Cortex of kidney (tissue), 1 donor: ENCODE measurements at places on chromosomes 3 and 15.

GRCh38 chr3:15804553-15805095 lies 6.8 kb upstream of the ANKRD28 start:
- DNase-seq: no peak

DNA sequence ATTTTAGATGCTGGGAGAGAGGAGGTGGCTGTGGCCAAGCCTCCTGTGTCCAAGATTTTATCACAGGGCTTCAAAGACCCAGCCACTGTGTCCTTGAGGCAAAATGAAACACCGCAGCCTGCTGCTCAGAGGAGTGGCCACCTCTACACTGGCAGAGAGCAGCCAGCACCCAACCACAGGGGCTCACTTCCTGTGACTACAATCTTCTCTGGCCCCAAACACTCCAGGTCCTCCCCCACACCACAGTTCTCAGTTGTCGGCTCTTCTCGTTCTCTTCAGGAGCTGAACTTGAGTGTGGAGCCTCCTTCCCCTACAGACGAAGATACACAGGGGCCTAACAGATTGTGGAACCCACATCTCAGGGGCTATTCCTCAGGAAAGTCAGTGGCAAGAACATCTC lies 45.6 kb downstream of the CDAN1 start:
- DNase-seq: no peak

- no peak for DNase-seq
Observed at GRCh38 chr15:70160267-70160666, 62.5 kb upstream of the TLE3 start.

GRCh38 chr15:37794947-37795346 lies 139.5 kb upstream of the TMCO5A start:
- DNase-seq: no peak

GRCh38 chr3:192183109-192183508 lies 544.2 kb downstream of the FGF12 start:
- DNase-seq: no peak

DNA sequence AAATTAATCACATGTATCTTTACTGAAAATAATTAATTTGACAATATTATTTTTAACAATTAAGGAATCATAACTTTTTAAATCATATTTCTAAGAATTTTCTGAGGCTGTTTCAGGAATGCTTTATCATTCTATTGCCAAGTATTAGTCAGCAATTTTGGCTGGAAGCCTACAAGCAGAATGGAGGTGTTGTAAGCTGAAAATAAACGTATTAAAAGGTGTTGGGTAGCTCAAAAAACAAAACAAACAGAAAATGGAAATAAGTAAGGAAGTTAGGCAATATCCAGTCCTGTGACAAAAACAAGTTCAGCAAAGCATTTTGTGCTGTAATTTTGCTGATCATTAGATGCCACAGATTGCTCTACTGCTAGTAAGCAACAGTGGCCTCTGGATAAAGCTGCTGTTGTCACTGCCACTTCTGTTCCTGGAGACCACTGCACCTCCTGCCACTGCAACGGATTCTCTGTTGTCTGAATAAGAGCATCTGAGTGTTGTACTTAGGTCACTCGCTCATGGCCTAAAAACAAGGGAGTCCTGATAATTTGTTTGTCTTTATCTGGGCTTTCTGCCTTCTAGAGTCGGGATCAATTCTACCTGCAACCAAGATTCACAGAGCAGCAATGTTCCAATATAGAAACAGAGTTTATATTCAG lies 63.5 kb upstream of the SLITRK3 start:
- no peak for DNase-seq

DNA sequence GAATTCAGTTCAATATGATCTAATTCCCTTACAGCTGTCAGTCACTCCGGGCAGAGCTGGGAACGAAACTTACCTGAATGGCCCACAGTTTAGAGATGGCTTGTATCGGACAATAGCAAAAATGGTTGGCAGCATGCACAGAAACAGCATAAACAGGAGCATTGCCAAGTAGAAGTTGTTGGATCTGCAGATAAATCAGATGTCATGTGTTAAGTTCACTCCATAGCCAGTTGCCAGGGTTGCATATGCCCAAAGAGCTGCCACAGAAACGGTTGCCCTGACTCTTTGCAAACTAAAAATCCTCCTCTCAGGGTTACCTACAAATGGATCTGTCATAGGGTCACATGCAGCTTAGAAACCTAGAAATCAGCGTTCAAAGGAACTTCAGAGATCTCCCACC lies 15.4 kb upstream of the STARD5 start:
- no peak for DNase-seq
